ENCODE measurements at places on chromosomes 12 and 14. TPM values are rescaled to one million over a fixed set of nuclear protein-coding genes. Genes with fewer than 3 reads are reported as not detected.

The DACT1 gene
- 0.29 TPM for total RNA-seq

The CFAP54 gene
- 4.1 TPM for total RNA-seq

The KLRG1 gene
- total RNA-seq, result not detected

GRCh38 chr12:100567945-100568344 is 5.5 kb upstream of the GAS2L3 start:
- DNase-seq, result no peak

DNA sequence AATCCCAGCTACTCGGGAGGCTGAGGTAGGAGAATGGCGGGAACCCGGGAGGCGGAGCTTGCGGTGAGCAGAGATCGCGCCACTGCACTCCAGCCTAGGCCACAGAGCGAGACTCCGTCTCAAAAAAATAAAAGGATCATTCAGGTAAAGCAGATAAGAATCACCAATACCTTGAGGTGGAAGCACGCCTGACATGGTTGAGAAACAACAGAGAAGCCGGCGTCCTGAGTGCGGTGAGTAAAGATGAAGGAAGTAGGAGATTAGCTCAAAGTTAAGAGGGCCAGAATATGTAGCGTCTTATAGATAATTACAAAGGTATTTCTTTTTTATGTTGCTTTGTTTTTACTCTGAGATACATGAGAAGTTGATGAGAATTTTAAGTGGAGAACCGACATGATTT is 14.7 kb downstream of the CLEC7A start:
- H3K27ac ChIP-seq, result no peak overlapping the region
- DNase-seq, result no peak
- no peak overlapping the region for H3K4me3 ChIP-seq
- no peaks in the 10 kb centered on the region for H3K27me3 ChIP-seq
- H3K4me1 ChIP-seq, result no peaks in the 10 kb centered on the region

GRCh38 chr12:25186788-25187402 is 8.1 kb downstream of the DNAI7 start:
- no peaks in the 10 kb centered on the region for H3K36me3 ChIP-seq
- DNase-seq, result no peak
- no peak overlapping the region for H3K27ac ChIP-seq
- no peak overlapping the region for H3K4me3 ChIP-seq

DNA sequence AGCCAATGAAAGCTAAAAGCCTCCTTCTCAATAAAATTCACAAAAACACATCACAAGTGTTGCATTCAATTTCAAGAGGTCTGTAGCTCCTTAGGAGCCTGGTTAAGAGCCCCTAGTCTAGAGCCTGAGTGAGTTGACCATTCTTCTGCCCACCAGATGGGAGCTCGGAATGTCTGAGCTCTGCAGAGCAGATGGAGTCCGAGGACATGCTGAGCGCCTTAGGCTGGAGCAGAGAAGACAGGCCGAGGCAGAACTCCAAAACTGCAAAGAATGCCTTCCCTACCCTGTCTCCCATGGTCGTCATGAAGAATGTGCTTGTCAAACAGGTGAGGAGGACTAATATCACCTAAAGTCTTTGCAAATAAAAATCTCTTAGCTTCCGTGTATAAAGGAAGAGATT is 11.6 kb downstream of the CIPC start:
- H3K27me3 ChIP-seq, result no peaks in the 10 kb centered on the region
- peaks cover 69% of the 10 kb centered on the region for H3K4me1 ChIP-seq
- no peak overlapping the region for H3K4me3 ChIP-seq
- DNase-seq, result no peak
